ENCODE measurements at places on chromosomes 7 and 10.

DNA sequence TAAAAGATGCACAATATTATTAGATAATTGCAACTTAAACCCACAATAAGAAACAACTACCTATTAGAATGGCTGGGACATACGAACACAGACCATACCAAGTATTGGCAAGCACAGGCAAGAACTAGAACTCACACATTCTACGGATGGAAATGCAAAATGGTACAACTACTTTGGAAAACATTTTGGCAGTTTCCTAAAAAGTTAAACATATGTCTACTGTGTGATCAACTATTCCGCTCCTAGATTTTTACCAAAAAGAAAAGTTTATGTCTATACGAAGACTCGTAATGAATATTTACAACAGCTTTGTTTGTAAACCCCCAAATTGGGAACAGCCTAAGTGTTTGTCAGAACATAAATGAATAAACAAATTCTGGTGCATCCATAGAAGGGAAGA lies 194.7 kb downstream of the FGFR2 start:
- DNase-seq, result no peak

DNA sequence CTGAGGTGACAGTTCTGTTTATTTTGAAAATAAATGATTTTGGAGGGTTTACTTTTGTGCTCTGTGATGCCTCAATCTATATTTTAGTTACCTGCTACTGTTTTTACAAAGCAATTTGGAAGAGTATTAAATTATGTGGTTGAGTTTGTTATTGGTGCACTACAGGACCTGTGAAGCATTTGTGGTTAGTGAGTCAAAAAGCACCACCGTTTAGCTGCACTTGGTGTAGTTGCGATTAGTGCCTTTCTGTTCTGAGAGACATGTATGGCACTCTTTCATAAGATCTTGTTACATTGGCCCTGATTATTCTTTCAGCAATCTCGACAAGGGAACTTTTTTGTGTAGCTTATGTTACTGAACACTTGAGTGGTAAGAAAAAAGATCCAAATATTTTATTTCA lies 132.2 kb downstream of the BBS9 start:
- no peak for DNase-seq

GRCh38 chr7:151964951-151965350 lies 8.7 kb downstream of the GALNTL5 start:
- DNase-seq, result no peak

GRCh38 chr10:104472505-104472904 lies 118.9 kb downstream of the CFAP58 start:
- DNase-seq, result no peak

DNA sequence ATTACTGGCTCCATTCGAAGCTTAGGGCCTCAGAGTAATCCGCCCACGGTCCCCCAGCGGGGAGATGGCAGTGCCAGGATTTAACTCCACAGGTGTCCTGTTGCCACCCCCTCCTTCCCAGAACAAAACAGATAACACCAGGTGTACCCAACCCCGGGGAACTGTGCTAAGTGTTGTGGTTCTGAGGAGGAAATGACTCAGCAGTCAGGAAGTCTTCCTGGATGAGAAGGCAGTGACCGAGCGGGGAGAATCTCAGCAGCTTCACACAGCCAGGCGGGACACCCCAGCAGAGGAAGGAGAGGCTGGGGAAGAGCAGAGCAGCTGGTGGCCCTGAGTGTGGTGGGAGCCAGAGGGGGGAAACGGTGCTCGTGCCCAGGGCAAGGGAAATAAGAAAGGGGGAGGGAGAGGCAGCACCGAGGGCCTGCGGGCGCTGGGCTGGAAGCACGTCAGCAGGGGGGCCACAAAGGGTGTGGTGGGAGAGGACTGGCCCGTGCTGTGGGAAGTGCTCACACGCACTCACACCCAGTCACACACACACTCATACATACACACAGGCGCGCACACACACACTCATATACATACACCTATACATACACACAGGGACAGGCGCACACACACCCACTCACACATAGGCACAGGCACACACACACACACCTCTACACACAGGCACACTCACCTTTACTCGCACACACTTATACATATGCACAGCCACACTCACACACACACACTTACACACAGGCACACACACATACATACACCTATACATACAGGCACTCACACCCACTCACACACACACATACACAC lies 59.8 kb upstream of the CHST15 start:
- peak; percentile 73 for DNase-seq

- DNase-seq, result no peak
Measured at GRCh38 chr10:130079614-130080460, 30.8 kb downstream of the C10orf143 start.

DNA sequence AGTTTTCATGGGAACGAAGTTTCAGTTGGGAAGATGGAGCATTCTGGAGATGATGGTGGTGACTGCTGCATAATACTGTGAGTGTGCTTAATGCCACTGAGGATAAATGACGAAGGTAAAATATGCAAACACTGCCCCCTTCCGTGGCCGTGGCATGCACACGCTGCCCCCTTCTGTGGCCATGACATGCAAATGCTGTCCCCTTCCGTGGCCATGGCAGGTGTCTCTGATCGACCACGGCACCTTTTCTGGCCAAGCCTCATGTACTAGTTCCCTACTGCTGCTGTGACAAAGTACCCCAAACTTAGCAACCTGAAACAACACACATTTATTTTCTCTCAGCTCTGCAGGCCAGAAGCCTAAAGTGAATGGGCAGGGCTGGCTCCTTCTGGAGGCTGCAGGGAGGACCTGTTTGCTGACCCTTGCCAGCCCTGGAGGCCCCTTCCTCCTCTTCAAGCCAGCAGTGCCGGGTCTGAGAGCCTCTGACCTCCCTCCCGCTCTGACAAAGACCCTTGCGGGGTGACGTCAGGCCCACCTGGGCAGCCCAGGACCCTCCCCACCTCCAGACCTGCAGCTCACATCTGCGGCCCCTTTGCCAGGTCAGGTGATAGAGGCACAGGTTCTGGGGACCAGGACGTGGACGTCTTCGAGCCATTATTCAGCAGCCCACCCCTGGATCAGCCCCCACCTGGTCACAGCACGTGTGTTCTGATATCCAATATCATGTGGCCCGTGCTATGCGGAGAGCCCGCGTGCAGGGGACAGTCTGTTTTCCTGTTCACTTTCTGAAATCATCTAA lies 82.0 kb downstream of the MICALL2 start:
- no peak for DNase-seq

DNA sequence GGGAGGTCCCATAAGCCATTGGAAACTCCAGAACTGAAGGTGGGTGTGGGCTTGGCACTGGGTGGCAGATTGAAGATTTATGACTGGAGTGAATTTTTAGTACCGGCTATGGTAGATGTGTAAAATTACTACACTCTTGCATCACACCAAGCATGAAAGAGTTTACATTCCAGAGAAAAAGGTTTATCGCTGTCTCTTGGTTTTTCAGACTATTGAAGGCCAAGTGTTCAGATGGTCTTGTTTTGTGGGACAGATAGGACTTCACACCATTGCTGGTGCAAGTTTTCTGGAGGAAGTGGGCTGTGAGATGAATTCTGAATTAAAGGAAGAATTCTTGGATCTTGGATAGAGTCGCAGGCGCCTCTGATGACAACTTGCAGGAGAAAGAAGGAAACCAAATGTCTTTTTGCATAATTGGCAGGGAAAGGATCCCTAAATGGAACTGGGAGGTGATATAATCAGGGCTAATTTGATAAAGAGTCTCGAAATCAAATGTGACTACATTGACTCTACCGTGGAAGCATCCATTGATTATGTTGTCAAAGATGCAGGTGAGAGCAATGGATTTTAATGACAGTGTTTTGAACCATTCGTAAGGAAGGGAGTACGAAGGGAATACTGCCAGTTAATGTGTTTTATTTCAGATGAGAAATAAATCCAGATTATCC lies 14.2 kb upstream of the NMT2 start:
- no peak for DNase-seq

DNA sequence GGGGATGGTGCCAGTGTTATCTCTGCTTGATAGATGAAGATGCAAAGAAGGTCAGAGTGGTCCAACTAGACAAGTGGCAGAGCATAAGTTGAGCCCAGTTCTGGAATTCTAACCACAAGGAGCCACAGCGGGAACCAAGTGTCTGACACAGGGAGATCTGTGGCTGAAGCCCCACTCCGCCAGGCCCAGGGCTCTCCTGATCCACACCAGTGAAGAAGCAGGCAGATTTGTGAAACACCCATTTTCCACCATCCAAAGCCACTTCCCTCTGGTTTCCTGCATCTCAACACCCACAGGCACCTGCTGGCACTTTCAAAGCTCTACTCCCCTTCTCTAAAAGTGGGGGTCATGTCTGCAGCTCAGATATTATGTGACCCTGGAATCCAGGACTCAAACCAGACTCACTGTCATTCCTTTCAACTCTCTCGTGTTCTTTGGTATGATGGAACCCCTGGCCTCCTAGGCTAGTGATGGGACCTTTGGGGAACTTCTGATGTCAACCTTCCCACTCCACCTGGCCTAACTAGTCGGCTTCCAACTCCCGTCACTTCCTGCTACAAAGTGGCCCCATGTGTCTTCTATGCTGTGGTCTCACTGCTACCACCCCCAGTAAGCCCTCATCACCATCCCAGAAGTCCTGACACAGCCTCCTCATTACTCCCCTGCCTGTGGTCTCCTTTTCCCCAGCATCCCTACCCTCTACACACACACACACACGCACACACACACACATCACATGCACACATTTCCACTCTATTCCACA lies 177.6 kb downstream of the GRID1 start:
- DNase-seq, result no peak

DNA sequence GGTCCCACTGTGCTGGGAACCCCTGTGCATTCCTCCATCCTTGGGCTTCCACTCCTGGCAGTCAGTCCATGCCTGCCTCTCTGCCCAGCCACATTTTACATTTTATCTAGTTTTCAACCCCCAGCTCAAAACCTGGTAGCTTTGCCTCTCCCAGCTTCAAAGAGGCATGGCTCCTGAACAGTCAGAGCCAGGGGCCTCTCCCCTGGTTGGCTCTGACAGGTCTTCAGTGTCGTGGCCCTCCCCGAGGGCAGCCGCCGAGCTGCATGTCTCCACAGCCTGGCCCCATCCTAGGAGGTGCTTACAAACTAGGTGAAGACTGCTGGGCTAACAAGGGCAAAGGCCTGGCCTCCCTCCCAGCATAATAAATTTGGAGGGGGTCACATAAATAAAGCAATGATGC lies 14.8 kb downstream of the COBL start:
- no peak for DNase-seq

GRCh38 chr7:45663965-45664633 lies 89.9 kb downstream of the ADCY1 start:
- DNase-seq, result no peak

DNA sequence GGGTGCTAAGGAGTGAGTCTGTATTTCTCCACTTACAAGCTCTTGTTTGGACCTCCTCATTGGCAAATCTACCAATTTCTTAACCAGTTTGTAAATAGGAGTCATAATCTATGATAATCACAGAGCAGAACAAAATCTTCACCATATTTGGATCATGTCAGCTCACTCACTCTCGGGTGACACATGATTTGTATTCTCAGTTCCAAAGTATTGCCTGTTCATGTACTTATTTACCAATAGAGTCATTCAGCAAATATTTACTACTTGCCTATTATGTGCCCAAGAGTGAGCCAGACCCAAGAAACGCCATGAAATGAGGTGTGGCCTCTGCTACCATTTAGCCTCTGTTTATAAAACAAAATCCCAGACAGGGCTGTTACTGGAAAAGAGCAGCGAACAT lies 114.8 kb downstream of the TSPAN12 start:
- no peak for DNase-seq

GRCh38 chr7:1103789-1104515 lies 16.0 kb downstream of the GPER1 start:
- DNase-seq, result no peak

- no peak for DNase-seq
Measured at GRCh38 chr7:12013983-12014382, 182.0 kb upstream of the THSD7A start.

DNA sequence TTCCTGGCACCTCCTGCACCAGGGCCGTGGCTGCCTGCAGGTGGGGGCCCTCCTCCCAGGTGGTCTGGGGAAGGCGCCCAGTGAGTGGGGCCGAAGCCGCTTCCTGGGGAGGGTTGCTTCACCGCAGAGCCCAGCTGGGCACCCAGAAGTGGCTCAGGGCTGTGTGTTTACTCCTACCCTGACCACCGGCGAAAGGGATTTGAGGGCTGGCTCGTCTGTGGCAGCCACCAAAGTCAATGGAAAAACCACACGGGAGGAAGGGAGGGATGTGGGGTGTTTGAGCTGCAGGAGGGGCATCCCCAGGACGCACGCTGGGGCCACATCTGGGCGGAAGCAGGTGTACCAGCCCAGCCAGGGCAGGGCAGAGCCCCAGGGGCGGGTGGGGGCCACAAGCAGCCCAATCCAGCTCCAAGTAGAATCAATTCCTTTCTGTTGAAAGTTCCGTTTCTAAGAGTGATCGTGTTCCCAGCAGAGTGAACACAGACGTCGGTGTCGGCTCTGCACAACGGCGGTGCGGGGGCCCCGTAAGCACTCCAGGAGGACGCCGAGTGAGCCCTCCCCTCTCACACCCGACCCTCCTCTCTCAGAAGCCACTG lies 69.9 kb downstream of the FOXL3 start:
- no peak for DNase-seq

GRCh38 chr7:139987691-139988516 lies 74.8 kb downstream of the PARP12 start:
- peak; percentile 55 for DNase-seq

- no peak for DNase-seq
Measured at GRCh38 chr7:155219154-155219531, 78.5 kb upstream of the INSIG1 start.

- DNase-seq, result no peak
Measured at GRCh38 chr7:82423446-82423845, 20.1 kb downstream of the CACNA2D1 start.
